ENCODE measurements at places on chromosomes 5 and 9.

DNA sequence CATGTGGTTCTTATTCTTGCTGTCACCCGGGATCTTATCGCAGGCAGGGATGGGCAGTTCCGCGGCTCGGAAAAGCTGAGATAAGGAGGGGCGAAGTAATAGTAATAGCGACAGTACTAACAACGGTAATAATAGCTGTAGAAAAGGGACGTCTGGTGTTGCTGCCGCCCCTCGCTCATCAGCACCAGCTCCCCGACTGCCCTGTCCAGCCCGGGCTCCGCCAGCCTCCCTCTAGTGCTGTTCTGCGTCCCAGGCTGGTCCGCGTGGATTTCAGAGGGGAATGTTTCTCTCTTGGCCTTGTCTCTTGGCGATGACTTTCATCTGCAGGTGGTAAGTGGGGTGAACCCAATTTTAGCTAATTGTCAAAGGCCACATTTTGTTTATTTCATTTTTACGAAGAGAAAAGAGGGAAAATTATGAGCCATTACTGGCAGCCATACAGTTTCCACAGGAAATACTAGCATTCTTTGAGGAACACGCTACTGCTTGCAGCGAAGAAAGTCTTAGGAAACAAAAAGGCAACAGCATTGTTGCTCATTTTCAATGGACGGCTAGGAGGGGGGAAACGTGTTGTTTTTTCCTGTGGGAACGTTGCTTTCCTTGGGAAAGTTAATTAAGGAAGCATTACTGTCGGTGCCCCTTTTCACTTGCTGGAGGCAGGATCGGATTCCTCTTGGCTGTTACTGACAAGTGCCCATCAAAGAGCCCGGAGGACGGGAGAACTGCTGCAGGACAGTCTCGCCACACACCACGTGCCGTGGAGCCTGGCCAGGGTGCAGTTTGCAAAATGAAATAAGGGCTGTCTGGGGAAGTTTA is 762 bp downstream of the SNCAIP start:
- DNase-seq: peak; percentile 73

GRCh38 chr9:7300484-7300883 is 499.1 kb downstream of the DMAC1 start:
- no peak for DNase-seq

GRCh38 chr5:76831110-76831452 is 12.3 kb downstream of the F2RL1 start:
- DNase-seq: no peak

DNA sequence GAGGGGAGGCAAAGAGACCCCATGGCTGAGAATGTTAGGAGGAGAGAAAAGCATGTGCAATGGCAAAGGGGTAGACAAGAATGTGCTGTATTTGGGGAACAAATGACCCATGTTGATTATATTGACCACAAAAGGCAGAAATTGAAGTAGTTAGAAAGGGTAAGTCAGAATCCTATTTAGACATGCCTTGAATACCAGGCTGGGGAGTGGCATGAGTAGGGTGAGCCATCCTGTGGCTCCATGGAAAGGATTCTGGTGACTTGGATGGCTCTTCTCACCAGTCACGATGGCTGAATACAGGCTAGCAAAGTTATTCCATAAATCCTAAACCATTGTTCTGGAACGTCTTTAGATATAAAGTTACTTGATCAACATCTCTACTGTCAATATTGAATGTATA is 73.4 kb upstream of the MEF2C start:
- no peak for DNase-seq

DNA sequence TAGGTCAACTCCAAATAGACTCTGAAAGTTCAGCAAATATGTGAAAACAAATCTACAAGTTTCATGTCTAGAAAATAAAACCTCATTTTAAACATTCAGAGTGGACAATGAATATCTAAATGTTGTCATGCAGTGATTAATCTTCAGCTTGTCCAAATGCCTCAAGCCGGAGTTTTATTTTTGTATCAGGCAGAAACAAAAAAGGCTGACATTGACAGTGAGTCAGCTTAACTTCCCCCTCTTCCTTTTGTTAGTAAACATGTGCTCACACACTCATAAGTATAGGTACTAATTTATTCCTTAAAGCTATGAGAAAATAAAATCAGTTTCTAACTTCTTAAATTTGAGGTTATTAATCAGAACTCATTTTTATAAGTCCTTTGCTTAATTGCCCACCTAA is 467.9 kb upstream of the DAB2 start:
- no peak for DNase-seq

DNA sequence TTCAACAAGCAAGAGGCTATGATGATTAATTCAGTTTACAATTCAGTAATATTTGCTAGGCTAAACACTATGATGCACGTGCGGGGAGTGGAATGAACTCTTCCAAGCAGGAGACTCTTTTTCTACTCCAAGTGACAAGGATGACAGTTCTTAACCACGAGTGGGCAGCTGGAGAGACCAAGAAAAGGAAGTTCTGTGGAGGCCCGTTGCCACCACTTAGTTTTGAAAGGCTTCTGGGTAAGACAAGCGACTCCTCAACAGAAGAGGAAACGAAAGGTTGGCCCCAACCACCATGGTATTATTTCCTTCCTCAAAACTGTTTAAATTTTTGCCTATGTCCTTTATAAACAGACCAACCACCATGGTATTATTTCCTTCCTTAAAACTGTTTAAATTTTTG is 2.8 kb downstream of the DCAF12 start:
- DNase-seq: no peak

- DNase-seq: no peak
These were observed 76.3 kb upstream of the PCA3 start for GRCh38 chr9:76687861-76688391.

DNA sequence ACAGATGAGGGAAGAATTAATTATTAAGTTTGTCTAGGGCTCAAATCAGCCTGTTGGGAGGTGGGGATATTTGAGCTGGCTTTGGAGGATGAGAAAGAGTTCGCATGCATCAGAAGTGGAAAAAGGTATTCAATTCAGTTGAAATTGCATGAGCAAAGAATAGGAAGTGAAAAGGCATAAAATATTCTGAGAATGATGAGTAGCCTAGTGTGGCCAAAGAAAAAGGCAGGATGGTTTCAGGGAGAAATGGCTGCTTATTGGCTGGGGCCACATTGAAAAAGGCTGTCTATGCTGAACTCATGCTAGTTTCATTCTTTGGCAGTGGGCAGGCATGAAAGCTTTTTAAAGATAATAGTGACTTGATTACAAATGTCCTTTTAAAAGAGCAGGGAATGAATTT is 235.4 kb upstream of the RIOK2 start:
- DNase-seq: no peak

DNA sequence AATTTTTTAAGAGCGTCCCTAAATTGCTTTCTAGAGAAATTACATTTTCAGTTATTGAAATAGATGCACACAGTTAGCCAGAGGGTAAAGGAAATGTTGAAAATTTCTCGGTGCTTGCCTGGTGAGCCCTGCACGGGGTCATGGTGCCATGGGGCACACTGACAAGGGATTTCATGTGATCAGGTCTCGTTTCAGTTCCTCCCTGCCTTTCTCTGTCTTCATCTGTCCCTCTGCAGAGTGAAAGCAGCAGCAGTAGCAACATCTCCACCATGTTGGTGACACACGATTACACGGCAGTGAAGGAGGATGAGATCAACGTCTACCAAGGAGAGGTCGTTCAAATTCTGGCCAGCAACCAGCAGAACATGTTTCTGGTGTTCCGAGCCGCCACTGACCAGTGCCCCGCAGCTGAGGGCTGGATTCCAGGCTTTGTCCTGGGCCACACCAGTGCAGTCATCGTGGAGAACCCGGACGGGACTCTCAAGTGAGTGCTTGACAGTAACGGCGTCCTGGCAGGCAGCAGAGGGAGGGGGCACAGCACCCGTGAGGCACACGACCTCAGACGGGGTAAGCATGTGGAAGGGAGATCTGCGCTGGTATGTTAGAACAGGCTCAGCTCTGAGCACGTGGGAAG is 89.1 kb upstream of the OTULINL start:
- no peak for DNase-seq

GRCh38 chr5:138944527-138945322 is 69.6 kb upstream of the LRRTM2 start:
- no peak for DNase-seq

- DNase-seq: no peak
These were observed 2.1 kb upstream of the TTLL11 start for GRCh38 chr9:122095010-122095767.

DNA sequence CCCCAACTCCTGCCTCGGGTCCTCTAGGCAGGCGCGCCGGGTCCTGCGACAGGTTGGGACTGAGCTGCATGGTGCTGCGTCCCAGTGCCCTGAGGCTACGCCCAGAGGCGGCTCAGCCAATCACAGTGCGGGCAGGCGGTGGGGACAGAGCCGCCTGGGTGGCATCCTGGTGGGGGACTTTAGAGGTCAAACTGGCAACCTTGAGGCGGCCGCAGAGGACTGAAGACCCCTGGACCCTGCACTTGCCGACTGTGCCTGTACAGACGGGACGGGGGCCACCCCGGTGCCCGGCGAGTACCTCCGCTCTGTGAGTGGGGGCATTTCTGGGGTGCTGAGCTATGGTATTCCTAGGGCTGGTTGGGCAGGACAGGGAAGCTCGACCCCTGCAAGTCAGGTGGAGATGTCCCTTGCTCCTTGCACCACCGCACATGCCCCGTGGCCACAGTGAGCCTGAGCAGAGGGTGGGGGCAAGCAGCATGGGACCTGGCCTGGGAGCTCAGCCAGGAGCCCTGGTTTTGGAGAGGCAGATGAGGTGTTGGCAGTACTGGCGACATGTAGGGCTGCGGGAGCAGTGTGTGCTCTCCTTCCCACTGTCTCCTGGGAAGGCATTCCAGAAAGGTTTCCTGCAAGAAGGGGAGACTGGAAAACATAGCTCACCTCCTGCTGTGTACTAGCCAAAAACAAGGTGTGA is 45.5 kb downstream of the CTSL start:
- DNase-seq: peak; percentile 68

GRCh38 chr5:89168766-89169165 is 285.8 kb upstream of the MEF2C start:
- DNase-seq: no peak

DNA sequence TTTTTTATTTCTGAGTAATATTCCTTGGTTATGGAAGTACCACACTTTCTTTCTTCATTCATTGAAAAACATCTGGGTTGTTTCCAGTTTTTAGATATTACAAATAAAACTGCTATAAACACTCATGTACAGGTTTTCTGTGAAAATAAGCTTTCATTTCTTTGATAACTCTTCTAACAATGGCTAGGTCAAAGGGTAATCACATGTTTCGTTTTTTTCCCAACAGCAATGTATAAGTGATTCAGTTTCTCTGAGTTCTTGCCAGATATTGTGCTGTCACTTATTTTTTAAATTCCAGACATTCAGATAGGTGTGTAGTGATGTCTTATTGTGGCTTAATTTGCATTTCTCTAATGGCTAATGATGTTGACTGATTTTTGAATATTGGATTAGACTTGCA is 16.7 kb upstream of the TNPO1 start:
- DNase-seq: no peak

DNA sequence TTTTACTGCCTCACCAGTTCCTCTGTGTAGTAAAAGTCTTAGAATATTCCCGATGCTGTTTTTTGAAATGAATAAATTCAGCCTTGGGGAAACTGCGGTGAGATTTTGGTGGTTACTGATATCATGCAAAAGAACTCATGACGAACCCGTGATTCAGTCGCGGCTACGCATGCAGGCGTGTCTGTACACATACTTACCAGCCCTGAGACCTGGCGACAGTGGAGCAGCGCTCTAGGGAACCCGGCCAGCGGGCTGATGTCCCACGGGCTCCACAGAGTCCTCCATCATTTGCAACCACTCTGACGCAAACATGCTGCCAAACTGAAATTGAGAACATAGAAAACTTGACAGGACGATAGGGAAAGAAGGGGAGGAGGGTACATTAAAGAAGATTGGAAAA is 315.6 kb upstream of the DAB2 start:
- DNase-seq: no peak

GRCh38 chr9:113221800-113222481 is 597 bp downstream of the SLC31A1 start:
- DNase-seq: no peak

GRCh38 chr5:142846406-142846805 is 76.2 kb downstream of the ARHGAP26 start:
- DNase-seq: no peak

GRCh38 chr5:99020698-99021048 is 91.9 kb upstream of the CHD1 start:
- DNase-seq: no peak

GRCh38 chr9:134399435-134400056 is 73.3 kb downstream of the RXRA start:
- no peak for DNase-seq

- no peak for DNase-seq
These were observed 97.5 kb downstream of the MARCHF11 start for GRCh38 chr5:16082053-16082452.

- no peak for DNase-seq
These were observed 128.0 kb upstream of the IL12B start for GRCh38 chr5:159458217-159458711.

GRCh38 chr5:17120209-17120608 is 97.2 kb upstream of the BASP1 start:
- DNase-seq: no peak

GRCh38 chr5:92560698-92561401 is 1020.2 kb downstream of the NR2F1-AS1 start:
- DNase-seq: no peak

- DNase-seq: no peak
These were observed 3.6 kb downstream of the SVEP1 start for GRCh38 chr9:110575945-110576344.

DNA sequence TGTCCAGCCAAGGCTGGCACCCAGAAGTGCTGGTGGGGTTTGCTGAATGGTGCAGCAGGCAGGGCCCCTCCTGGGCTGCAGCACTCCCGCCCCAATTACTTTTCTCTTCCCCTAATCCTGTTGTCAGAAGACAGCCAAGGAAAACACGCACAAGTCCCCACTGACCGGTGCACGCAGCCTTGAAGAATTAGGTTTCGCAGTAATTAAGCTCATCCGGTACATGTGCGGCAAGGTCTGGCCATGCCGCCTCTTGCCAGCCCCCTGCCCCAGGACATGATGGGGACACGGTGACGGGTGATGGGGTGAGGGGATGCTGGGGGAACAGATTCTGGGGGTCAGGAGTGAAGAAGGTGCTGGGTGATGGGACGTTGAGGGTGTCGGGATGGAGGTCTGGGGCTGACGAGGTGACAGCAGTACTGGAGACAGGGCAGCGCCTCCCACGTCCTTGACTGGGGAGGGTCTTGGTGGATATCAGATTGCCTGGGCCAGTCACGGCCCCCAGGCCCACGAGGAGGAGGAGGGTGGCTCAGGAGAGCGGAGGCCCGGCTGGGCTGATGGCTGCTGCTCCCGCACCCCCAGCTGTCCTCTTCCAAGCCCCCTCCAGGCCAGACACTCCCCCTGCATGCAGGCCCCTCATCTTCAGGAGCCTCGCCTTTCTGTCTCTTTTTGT is 34.9 kb downstream of the BARX1 start:
- no peak for DNase-seq

GRCh38 chr9:99356512-99356971 is 134.5 kb downstream of the SEC61B start:
- peak; percentile 81 for DNase-seq

- no peak for DNase-seq
These were observed 50.5 kb upstream of the MAMDC2 start for GRCh38 chr9:69993110-69993509.

DNA sequence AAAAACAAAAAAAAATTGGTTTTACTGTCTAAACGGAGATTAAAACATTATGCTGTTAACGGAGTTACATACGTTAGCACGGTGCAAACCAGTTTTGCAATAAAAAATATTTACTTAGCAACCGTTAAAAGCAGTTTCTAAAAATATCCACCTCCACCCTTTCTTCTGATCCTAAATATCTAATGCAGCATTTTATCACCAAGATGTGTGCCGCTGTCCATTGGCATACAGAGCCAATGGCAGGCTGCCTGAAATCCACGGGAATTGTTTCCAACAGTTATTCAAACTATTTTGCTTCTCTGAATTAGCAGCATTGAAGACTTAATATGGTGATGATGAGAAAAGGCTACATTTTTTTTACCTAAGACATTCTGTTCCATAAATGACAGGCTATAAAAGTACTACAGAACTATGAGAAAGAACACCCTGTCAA is 61.6 kb downstream of the CSNK1A1 start:
- DNase-seq: no peak
